ENCODE measurements at places on chromosomes 2 and 18.
A peak's percentile ranks its signal among the peaks of the same experiment; 100 is the strongest.

- DNase-seq = no peak
These were observed 119.8 kb downstream of the RPIA start for GRCh38 chr2:88811233-88811632.

DNA sequence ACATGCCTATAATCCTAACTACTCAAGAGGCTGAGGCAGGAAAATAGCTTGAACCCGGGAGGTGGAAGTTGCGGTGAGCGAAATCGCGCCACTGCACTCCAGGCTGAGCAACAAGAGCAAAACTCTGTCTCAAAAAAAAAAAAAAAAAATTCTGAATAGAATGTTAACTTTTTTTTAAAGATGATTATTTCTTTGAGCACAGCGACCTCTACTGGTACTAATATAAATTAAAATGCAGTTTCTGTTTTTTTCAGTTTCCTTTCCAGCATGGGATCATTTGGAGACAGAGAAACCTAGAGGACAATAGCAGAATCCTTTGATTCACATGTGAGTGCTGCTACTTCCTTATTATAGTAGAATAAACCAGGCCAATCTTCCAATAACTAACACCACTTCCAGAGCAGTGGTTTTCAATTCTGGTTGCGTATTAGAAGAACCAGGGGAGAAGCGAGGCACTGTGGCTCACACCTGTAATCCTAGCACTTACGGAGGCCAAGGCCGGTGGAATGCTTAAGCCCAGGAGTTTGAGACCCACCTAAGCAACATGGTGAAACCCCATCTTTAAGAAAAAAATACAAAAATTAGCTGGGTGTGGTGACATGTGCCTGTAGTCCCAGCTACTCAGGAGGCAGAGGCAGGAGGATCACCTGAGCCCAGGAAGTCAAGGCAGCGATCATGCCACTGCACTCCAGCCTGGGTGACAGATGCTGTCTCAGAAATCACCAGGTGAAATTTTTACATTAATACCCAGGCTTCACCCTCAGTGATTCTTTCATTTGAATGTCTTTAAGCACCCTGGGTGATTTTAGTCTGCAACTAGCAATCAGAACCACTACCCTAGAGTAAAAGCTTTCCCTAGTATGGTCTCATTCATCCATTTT is 10.1 kb downstream of the SRSF7 start:
- DNase-seq = peak; percentile 16

DNA sequence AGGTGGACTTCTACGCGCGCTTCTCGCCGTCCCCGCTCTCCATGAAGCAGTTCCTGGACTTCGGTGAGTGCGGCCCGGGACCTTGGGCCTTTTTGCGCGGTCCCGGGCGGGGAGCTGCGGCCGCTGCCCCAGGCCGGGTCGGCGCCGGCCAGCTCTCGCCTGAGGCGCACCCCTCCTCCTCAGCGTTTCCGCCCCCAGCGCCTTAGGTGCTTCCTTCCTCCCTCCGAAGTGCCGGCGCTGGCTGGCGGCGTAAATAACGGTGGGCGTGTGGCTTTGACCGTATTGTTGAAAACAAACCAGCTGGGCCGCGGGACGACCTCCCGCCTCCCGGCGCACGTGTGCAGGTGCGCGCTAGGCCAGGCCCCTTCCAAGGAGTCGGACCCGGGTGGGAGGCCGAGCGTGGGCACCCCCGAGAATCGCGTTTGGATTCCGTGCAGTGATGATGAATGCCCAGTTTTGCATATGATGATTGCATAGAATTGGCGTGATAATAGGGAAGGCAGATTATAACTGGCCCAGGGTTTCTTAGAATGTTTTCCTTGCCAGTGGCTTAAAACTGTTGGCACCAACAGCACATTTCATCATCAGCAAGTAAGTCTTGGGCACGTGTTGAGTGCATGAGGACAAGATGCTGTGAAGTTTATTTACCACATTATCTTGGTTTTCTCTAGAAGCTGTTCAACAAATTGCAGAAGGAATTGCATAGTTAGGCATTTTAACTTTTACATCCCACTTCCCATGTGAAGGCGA is 569 bp downstream of the PDK1 start:
- peak; percentile 68 for DNase-seq

- no peak for DNase-seq
These were observed 130.1 kb downstream of the MBP start for GRCh38 chr18:77002496-77002895.

GRCh38 chr18:58998401-58999203 is 133.9 kb downstream of the ZNF532 start:
- DNase-seq = peak; percentile 62

- DNase-seq = no peak
These were observed 26.2 kb upstream of the SPOPL start for GRCh38 chr2:138475277-138475776.

DNA sequence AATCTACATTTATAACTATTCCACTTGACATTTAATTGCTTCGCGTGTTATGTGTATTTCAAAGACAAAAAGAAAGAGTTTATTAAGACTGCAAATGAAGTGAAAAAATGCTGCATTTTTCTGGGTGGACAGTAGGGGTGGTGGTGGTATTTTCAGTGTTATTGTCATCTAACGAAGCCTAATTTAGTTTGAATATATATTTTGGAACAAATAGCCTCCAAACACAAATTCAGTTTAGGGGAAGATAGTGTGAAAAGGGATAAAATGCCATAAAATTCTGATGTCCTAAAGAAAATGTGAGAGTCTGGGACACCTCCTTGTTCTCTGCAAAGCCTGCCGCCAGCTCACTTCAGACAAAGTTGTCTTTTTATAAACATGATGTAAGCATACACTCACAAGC is 425.1 kb downstream of the NRXN1 start:
- no peak for DNase-seq

- no peak for DNase-seq
These were observed 371.9 kb downstream of the NBAS start for GRCh38 chr2:15189216-15189615.

GRCh38 chr2:11839916-11840315 is 93.5 kb downstream of the LPIN1 start:
- DNase-seq = no peak

DNA sequence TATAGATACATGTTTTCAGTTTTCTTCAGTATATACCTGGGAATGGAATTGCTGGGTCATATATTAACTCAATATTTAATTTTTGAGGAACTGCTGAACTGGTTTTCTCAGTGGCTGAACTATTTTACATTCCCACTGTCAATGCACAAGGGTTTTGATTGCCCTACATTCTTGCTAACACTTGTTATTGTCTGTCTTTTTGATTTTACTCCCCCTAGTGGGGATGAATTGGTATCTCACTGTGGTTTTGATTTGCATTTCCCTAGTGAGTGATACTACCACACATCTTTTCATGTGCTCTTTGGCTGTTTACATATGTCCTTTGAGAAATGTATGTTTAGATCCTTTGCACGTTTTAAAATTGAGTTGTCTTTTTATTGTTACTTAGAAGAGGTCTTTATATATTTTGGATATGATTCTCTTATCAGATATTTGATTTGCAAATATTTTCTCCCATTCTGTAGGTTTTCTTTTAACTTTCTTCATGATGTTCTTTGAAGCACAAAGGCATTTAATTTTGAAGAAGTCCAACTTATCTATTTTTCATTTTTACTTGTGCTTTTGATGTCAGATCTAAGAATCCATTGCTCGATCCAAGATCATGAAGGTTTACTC is 36.2 kb downstream of the ASB1 start:
- peak; percentile 61 for DNase-seq

DNA sequence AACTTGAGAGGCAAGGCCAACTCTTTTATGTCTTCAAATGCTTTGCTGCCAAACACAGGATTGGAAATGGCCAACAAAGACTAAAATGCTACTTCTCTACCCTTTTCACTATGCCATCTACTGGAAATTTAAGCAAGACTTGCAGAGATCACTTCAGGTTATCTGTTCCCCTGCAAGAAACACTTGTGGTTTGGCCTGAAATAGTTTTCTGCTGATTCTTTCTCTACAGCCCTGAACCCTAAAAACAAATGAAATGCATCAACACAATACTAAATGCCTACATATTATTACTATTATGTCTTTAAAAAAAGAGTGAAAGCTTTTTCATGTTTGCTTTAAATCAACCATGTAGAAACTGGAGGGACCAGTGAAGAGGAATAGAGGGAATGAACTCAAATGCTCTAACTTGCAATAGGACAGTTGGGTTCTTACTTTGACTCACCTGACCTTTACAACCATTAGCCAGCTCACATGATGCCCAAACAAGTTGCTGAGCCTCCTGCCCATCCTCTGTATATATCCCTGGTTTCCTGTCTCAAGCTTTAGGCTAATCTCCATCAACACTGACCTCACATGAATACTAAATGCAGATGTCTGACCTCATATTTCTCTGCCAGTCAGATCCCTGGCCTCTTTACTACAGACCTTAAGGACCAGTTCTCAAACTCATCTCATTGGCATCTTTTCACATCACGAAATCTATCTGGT is 17.5 kb upstream of the ADAM17 start:
- DNase-seq = peak; percentile 44

DNA sequence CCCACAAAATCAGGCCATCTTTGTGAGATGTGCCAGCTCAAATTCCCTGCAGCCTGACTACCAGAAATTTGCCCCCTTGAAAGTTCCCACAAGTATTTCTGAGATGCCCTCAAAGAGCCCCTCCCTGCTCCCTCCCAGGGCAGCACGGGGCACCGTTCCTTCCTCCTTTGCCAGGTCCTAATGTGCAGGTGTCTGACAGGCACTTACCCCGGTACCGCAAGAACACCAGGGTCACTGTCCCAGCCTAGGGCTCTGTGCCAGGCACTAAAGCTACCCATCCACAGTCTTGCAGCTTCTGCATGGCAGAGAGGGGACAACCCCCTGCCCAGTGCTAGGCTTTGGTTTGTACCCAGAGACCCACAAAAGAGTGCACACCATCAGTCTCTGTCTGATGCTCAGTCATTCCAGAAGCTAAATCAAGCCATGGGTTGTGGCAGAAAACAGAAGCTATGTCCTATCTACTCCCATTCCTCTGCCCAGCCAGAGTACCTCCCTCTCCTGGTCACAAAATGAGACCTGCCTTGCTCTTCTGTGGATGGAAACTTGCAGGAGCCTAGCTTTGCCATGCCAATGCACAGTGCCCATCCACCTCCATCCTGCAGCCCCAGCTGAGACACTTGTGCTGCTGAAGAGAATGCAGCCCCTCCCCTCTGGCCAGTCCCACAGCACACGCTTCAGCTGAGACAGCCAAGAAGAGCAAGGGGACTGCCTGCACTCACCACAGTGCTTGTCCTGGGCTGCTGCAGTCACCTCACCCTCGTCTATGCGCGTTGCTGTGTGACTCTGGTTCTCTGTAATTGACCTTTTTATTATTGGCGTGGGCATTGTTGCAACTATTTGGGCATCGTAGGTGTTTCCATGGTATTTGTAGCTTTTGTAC is 48.7 kb downstream of the INPP5D start:
- no peak for DNase-seq

DNA sequence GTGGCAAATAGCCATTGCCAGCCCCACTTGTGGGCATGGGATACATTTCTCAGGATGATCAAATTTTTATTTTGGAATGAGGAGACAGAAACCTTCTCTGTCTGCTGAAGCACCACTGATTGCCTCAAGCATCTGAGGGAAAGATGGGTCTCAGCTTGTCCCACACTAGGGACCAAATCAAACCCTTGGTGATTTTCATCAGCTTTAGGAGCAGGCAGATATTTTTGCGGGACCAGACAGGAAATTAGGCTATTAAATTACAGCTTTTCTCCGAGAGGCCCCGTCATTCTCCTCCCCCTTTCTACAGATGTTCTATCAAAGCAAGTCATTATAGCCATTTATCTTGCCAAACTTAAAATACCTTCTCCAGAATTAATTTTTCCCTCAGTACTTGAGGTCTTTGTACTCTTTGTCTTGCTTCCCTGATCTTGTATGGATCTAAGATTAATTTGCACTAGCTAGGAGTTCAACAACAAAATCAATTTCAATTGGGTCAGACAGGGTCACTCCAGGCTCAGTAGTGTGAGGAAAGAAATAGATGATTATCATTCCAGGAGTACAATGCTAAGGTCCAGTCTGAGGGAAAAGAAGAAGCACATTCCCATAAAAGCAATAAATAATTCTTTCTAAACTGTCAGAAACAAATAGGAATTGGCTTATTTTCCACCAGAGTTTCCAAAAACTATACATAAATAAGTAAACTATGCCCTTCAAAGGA is 818.1 kb upstream of the SOX11 start:
- DNase-seq = peak; percentile 17

DNA sequence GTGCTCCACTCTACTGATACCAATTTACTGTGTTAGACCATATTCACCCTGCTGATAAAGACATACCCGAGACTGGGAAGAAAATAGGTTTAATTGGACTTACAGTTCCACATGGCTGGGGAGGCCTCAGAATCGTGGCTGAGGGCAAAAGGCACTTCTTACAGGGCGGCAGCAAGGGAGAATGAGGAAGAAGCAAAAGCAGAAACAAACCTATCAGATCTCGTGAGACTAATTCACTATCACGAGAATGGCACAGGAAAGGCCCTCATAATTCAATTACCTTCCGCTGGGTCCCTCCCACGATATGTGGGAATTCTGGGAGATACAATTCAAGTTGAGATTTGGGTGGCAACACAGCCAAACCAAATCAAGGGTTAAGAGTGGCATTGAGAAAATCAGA is 65.2 kb downstream of the LDLRAD4 start:
- no peak for DNase-seq

- peak; percentile 63 for DNase-seq
These were observed 30.9 kb upstream of the UBE2F start for GRCh38 chr2:237935740-237936452.

GRCh38 chr2:132978840-132979239 is 308.8 kb upstream of the LYPD1 start:
- peak; percentile 30 for DNase-seq

DNA sequence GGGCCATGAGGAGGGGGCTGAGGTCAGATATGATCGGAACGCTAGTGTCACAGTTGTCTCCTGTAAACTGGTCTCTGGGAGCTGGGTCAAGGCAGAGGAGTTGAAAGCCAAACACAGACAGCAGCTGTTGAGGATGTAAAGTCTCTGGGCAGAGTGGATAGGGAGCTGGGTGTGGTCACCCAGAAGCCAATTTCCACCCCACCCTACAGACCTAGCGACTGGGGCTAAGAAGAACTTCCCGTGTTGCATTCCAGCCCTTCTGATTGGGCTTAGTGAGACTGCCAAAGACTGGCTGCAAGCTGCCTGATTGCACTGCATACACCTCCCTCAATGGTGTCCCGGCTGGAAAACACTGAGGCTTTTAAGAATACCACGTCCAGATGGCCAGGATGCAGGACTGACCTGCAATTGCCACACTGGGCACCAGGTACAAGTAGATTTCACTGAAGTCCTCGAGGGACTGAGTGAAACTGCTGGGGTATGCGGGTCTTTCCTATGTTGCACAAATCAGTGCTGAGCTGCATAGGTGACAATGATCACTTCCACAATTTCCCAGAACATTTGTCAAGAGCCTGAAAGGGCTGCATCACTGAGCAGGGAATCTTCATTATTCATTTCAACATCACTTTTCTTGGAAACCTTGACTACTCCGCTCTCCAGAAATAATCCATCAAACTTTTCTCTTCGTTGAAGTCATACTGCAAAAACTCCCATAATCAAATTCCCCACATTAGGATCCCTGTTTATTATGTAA is 43.1 kb upstream of the EML4 start:
- DNase-seq = no peak

- DNase-seq = no peak
These were observed 28.4 kb downstream of the M1AP start for GRCh38 chr2:74619651-74620297.

All from mammary epithelial cell (primary cell).